ENCODE measurements at places on chromosomes 12 and 14.

DNA sequence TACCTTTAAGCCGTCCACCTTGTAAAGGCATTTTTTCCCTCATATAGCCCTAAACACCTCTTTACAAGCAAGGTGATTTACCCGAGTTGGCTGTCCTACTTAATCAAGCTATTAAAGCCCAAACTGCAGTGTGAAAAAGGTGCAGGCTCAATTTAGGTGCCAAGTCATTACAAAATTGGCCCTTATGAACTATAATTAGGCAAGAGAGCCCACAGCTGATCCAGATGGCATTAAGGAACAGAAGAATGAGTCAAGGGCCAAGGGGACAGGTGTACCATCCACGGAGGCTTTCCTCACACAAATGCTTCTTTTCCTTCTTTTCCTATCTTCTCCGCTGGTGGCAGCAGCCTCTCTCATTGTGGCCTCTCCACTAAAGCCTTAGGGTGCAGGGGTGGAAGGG lies 90.5 kb downstream of the TTC8 start:
- no peak for DNase-seq

GRCh38 chr12:80702889-80703805 lies 4.3 kb upstream of the MYF6 start:
- DNase-seq: no peak

DNA sequence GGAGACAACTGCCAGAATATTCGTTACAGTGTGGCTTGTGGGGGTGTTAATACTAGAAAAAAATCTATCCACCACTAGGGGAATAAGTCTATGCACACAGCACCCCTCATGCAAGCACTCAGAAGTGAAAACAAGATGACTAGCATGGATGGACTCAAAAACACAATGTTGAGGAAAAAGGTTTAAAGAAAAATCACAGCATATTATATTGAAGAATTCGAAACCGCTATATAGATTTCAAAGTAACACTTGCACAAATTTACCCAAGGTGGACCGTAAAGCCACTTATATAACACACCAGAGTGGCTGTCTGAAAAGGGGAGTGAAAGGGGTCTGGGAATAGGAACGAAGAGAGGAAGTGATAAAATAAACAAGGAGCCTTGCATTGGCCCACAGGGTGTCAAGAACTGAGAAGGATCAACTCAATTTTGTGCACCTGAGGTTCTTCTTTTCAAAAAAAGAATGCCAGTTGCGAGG lies 544 bp downstream of the ABCD4 start:
- DNase-seq: no peak

DNA sequence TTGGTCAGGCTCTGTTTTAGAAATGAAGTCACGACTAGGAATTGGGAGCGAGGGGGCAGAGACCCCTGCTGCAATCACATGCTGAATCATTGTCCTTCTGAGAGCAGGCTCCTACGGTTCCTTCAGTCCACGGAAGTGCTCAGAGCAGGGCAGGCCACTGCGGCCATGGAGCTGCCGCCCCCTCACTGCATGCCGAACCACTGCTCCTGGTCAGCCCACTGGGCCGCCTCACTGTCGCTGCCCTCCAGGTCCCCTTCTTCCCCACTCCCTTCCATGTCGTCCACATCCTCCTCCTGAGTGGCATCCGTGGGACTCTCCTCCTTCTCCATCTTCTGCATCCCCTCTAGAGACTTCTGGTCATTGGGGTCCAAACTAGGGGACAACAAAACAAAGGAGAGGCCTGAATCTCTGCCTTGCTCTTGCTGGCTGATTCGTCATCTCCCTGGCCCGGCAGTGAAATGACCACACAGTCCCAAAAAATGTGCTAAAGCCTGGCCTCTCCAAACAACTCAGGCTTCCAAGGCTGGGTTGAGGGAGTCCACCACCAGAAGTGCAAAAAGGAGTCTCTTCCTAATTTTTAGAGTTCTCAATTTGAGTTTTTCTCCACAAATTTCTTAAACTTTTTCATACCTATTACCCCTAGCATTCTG lies 29.4 kb downstream of the ANAPC7 start:
- no peak for DNase-seq

GRCh38 chr14:87632796-87633195 lies 360.2 kb downstream of the GALC start:
- no peak for DNase-seq

- peak; percentile 9 for DNase-seq
Measured at GRCh38 chr14:91649930-91650329, 82.0 kb downstream of the CATSPERB start.

DNA sequence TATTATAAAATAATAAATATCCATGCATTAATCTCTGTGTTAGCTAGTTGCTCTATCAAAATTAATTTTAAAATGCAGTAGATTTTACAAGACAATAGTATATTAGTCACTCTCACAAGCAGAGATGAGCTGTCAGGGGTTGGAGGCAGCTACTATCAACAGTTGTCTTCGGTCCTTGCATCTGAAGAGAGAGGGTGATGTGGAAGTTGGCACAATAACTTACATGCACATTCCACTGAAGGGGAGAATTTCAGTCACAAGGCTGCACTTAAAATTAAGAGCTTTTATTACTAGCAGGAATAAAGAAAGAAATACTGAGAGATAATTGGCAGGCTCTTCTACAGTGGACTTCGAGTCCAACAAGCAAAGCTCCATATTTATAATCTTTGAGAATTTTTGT lies 166.9 kb upstream of the DCN start:
- no peak for DNase-seq

GRCh38 chr14:85531141-85531586 lies 1.2 kb downstream of the FLRT2 start:
- DNase-seq: no peak

DNA sequence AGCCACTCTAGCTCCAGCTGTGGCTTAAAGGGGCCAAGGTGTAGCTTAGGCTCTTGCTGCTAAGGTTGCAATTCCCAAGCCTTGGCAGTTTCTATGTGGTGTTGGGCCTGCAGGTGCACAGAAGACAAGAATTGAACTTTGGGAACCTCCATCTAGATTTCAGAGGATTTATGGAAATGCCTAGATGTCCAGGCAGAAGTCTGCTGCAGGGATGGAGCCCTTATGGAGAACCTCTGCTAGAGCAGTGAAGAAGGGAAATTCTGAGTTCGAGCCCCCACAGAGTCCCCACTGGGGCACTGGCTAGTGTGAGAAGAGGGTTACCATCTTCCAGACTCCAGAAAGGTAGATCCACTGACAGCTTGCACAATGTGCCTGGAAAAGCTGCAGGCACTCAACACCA lies 694.7 kb downstream of the SLC16A7 start:
- no peak for DNase-seq

DNA sequence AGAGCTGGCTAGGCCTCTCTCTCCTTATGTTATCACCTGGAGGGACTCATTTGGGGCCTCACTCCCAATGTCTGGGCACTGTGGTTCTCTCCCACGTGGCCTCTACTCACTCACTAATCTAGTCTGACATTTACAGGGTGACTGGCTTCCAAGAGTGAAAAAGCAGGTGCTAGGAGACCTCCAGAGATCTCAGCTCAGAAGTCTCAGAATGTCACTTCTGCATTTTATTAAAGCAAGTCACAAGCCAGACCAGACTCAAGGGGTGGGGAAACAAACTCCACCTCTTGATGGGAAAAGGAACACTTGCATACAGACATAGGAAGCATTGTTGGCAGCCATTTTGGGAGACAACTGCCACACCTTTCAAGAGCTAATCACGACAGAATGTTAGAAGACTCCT lies 175.9 kb downstream of the MON2 start:
- DNase-seq: no peak

DNA sequence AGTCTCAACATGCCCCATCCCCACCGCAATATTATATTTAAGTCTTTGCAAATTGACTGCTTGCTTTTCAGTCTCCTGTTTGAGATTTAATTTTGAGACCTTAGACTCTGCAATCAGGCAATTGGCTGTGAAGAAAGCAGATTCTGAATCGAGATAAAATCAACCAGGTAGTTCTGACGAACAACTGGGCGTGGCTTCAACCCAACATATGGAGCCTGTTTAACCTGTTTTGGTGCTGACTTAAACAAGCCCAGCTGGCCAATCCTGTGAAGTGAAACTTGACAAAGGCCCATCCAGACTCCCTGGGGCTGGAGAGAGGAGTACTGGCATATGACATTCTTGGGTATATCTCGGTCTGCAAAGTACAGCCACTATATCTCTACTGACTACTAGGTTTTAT lies 9.8 kb upstream of the CIPC start:
- DNase-seq: no peak

Data from T follicular helper cell (primary cell).